ENCODE measurements at places on chromosomes 6 and 20. TPM values are rescaled to one million over a fixed set of nuclear protein-coding genes. Genes with fewer than 3 reads are reported as not detected.

Gene BEND3
- 3.5 TPM for total RNA-seq

Gene IL17A
- not detected for total RNA-seq

Gene PROKR2
- total RNA-seq = not detected

Gene SLC17A3
- total RNA-seq = not detected

Gene ARMC2
- total RNA-seq = 11.7 TPM

Gene CTSZ
- total RNA-seq = 105 TPM

Gene FITM2
- total RNA-seq = 10.8 TPM

Gene ZSCAN23
- total RNA-seq = 17.2 TPM

Gene LY86
- total RNA-seq = 5.2 TPM

Gene DPPA5
- total RNA-seq = not detected

Gene TMEM74B
- total RNA-seq = 5.0 TPM

Gene PMEPA1
- total RNA-seq = 44.0 TPM

Gene IER3
- total RNA-seq = 16.7 TPM

Gene C6orf141
- total RNA-seq = 4.5 TPM

Gene SAMD5
- 35.5 TPM for total RNA-seq

Gene PTGIS
- total RNA-seq = 17.1 TPM

Gene LHFPL5
- total RNA-seq = not detected

Gene B4GALT5
- total RNA-seq = 43.7 TPM
